AG10803 (cell line): ENCODE measurements at places on chromosomes 5 and 9.

DNA sequence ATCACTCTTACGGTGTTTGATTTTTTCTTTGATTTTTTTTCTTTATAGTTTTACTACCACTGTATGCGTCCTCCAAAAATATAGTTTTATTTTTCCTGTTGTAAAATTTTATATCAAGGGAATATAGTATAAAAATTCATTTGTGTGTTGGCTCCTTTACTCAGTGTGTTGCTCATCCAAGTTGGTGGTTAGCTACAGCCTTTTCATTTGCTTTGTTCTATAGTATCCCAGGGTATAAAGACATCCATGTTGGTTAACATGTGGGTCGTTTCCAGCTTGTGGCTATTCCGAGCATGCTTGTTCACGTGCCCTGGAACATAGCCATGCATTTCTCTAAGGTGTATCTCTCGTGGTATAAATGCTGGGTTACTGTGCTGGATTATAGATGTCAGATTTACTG, 54.8 kb upstream of the DAB2 start:
- no peak for DNase-seq

- DNase-seq: peak; percentile 39
Measured at GRCh38 chr5:107466233-107466769, 204.4 kb downstream of the EFNA5 start.

DNA sequence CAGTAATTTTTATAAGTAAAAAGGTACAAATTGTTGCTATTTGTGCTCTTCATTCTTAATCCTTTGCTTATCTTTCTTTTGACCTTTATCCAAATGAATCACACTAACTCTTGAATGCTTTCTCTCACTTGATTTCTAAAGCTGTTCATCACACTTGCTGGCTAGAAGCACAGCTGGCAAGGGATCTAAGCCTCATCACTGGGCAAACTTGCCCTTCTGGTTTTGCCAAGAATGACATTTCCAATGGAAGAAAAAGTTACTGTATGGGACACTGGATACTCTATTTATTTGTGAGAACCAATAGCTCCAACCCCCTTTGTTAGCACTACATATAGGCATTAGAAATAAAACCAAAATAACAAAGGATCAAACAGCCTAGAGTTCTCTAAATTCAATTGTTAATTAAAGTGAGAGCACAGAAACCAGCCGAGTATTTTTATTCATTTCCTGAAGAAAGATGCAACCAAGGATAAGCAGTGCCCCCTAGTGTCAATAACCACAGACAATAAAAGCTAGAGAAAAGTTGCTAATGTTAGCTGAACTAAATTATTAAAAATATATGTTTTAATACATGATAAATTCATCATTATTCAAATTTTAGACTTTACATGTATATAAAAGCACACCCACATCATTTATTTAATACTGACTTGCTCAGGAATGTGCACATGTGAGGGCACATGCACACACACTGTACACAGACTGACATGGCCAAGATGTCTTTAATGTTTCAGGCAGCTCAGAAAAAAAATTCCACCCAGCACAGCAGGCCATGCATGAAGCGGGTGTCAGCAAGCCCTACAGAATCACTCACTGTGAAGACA, 59.8 kb upstream of the POU5F2 start:
- peak; percentile 48 for DNase-seq

DNA sequence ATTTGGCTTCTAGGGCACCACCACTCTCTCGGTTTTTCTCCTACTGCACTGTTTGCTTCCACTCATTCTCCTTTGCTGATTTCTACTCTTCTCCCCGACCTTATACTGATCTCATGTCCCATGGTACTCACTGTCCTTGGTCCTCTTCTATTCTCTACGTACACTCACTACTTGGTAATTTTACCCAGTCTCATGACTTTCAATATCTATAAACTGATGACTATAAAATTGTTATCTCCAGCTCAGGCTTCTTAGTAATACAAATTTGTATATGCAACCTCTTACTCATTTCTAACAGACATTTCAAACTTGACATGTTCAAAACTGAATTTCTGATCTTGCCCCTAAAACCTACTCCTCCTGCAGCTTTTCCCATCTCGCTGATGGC, 4.1 kb downstream of the RAPGEF6 start:
- DNase-seq: no peak

GRCh38 chr5:131262953-131263541, 806 bp upstream of the CDC42SE2 start:
- DNase-seq: no peak

DNA sequence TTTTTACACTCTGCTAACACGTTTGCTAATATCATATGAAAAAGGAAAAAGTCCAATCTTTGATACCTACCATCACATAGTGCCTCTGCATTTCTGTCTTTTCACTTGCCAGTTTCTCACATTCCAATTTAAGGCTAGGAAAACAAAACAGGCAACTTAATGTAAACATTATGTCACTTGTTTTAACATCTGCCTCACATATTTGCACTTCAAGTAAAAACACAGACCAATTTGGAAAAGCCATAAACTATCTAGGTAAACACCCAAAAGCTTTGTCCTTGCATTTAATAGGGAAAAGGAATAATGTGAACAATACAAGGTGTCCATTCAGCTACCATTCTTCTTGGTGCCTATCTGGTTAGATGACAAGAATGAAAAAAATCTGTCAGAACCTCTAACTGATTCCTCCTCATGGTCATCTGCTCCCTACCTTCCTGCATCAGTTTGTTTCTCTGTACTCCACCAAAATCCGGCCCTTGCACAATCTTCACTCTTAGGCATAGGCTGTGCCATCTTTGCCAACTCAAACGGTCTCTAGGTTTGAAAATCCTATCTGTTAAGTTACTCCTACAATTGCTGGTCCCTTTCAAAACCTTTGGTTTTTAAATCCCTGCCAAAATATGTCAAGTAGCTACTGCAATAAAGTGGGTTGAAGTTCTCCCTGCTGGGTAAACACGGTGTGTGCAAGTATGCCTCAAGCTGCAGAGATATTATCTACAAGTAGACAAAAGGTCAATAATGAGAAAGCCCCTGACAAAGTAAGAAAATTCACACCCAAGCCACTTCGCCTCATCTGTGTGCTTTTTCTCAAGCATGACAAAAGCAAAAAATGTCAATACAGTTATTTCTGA, 3.4 kb downstream of the TLE1 start:
- DNase-seq: peak; percentile 73

DNA sequence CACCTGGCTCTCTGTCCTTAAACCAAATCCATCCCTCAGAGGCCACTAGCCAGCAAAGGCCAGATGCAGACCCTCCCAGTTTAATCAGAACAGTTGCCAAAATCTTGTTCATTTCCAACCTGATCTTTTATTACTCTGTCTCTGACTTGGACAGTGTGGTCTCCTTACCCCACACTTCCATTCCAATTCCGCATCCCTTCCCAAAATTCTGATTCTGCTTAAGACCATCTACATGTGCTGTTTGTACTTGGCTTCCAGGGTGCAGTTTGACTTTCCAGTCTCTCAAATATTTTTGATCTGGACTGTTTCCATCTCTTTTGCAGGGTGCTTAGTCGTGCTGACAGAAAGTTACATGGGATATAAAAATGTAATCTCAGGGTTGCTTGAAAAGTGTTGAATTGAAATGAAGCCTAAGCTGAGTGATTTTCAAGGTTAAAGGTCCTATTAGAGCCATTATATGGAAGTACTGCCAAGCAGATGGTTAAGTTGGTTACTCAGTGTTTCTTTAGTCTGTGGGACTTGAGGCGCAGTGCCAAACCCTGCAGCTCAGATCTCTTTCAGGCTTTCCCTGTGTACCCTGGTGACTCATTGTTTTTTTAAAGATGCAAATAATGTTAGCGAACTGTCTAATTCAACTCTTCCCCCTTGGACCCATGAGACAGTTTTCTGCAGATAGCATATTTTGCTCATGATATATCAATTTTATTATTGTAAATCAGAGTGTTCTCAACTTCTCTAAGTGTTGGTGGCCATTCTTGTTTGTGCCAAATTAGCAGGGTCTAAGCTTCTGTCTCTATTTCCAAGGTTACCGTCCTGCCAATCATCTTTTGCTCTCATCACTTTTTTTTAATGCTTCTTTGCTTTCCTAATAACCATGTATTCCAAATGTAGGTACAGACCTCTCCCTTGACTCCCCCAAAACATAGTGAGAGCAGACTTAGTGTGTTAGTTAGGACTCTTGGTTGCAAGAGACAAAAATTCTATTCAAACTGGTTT, 18.2 kb upstream of the DCP2 start:
- DNase-seq: peak; percentile 91

DNA sequence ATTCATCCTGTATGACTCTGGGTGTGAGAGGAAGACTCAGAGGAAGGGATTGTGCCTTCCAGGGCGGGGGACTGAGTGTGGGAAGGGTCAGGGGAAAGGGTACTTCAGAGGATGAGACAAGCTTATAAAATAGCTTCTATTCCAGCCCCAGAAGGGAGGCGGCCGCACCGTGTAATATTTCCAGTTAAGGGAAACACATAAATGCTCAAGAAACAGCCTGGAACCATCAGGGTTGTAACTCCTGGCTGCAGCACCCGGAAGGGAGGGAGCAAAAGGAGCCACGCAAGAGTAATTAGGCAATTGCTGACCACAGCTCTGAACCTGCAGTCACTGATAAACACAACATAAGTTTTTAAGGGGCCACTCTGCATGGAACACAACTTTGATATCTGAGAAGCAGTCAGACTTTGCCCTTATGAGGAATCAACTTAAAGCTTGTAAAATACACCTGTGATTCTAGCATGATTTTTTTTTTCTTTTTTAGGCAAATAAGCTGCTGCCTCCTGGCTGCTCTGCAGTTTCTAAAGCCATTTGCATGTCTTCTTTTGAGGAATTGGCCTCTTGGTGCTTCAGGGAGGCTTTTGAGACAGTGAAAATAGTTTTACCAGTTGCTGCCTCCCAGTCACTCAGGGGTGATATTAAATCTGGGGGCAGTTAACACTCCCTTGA, 382.7 kb downstream of the ENC1 start:
- peak; percentile 54 for DNase-seq

DNA sequence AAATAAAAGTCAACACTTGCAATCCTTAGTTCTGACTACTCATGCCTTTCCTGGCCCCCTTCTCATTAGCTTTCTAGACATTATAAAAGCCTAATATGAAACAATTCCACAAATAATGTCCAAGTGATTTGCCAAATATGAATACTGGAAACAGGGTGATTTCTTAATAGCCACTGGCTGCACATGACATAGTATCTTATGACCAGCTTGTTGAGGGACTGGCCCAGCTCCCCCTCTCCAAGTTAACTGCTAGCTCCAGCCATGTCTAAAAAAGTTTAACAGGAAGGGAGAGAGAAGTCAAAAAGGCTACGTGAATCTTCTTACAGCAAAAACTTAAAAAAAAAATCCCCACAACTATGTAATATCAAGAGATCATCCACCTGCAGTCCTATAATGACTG, 1.5 kb downstream of the CERT1 start:
- DNase-seq: peak; percentile 52

DNA sequence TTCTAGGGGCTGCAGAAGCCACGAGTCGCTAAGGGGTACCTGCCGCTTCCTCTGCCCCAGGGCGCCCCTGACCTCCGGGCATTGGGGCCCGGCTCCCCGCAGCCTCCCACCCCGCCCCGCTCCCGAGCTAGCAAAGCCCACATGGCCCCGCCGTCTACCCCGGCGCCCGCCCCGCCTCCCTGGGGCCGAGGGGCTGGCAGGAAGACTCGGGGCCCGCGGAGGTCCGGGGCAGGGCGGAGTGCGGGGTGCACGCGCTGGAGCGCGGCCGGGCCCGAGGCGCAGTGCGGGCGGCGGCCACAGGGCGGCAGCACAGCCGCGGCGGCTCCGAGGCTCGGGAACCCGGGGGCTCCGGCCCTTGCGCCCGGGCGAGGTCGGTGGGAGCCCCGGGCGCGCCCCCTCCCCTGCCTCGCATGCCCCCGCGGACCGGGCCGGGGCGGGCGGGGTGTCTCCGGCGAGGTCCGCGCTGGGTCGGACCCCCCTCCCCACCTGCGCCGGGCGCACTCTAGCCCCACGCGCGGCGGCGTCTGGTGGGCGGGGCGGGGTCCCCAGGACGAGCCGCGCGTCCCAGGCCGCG, 6.7 kb downstream of the NRARP start:
- no peak for DNase-seq

DNA sequence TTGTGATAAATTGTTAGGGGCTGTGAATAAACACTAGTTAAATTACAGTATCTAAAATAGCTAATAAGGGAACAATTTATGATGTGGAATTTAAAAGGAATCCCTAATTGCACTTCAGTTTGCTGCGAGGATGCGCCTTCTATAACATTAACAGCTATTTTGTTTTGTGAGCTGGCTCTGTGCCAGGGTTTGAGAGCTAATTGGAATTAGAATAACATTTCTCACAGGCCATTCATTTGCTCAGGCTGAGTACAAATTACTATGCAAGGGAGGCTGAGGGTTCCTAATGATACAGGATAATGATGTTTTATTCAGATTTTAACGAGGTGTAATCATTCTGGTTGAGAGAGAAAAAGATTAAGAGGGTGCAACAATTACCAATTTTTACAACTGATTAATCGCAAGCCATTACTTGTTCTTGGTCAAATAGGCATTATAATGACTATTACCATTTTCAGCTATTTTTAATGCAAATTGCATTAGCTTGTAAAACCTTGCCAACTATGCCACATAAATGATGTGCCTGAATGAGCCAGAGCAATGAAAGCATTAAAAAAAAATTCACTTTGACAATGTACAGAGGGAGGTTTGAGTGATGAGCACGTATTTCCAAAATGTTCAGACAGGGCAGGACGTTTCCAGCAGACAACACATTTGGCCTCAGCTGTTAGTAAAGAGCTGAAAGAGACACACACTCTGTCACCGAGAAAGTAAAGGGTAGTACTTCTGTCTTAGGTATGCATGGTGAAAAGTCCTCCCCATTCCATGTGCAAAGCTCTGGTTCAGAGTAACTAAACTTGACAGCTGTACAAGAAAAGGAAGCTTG, 576.5 kb downstream of the TLE1 start:
- DNase-seq: no peak

DNA sequence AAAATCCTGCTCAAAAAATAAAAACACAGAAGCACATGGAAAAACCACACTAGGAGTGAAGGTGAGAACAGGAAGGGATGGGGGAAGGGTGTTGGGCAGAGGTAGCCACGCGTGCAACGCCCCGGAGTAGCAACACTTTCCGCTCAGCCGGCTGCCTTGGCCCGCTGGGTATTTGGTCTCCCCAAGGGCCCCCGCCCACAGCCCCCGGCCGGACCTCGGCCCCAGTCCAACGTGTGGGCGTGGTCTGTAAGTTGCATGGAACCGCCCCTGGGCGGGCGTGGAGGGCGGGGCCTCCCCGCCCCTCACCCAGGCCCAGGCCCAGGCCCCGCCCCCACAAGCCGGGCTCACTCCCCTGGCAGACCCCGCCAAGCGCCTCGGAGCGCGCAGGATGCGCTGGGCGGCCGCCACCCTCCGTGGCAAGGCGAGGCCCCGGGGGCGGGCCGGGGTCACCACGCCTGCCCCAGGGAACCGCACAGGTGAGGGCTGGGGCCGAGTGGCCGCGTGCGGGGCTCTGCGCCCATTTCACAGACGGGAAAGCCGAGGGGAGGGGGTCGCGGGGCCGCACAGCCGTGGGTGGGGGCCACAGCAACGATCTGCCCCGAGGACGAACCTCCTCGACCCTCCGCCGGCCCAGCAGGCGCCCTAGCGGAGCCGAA, at the start of gene SUSD3:
Gene SUSD3 (plus strand): TSS at position 347 of the 656 bp plus-strand sequence. CDS start 42 bp downstream, at position 389.
- no peak for DNase-seq

DNA sequence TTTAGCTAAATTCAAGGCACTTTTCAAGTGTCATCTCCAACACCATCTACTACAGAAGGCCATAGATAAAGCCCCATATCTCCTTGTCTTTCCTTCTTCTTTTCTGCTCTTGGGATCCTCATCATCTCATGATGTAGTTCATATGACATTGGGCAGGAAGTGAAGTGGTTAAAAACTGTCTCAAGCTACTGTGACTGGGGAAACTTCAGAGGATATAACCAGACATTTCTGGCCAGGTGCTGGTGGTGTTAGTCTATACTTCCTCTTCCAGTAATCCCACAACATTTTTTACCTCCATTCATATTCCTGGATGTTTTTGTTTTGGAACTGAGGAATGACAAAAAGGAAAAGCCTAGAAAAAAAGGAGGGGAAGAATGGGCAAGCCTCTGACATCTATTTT, 188.7 kb downstream of the LURAP1L start:
- no peak for DNase-seq
